ENCODE measurements at places on chromosomes 13 and 19.

- no peak for DNase-seq
Observed at GRCh38 chr13:39672378-39673132, 17.1 kb downstream of the COG6 start.

DNA sequence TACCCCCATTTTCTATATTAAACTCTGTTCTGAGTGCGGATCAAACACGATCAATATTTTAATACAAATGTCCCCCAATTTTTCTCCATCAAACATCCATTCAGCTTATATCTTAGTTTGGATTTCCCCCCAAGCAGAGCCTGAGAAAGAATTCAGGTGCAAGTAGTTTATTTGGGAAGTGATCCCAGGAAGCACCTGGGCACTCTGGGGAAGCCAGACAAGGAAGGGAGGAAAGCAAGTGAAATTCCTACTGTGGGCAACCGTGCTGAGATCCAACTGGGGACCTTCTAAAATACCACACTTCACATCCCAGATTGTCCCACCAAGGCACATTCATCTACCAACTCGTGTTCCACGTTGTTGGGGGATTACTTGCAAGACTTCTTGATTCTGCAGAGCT, 323.4 kb upstream of the NBEA start:
- DNase-seq = no peak

GRCh38 chr13:20700288-20700687, 3.2 kb upstream of the IL17D start:
- no peak for DNase-seq

GRCh38 chr19:18191640-18192062, 1.4 kb upstream of the MPV17L2 start:
- no peak for DNase-seq

DNA sequence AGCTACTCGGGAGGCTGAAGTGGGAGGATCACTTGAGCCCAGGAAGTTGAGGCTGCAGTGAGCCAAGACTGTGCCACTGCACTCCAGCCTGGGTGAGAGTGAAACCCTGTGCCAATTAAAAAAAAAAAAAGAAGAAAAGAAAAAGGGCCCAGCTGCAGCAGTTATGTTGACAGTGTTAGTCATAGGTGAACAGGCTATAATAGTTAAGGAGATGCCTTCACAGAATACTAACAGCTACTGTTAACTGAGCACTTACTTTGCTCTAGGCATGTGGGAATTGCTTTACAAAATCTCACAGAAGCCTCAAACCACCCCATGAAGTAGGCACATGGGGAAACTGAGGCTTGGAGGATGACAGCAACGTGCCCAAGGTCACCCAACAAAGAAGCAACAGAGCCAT, 3.9 kb downstream of the FBXO17 start:
- DNase-seq = no peak

- no peak for DNase-seq
Observed at GRCh38 chr19:35833972-35834371, 18.3 kb downstream of the NPHS1 start.

DNA sequence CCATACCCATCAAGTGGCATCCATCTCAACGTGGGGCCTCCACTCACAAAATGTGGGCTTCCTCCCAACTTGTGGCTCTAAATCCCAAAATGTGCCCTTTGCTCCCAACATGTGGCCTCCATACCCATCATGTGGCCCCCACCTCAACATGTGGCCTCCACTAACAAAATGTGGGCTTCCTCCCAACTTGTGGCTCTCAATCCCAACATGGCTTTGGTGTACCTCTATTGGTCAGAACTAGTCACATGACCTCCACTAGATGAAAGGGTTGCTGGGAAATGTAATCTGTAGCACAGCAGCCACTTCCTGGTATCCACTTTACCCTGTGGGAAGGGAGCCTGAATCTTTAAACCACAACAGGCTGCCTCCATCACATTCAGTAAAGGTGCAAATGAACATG, 10.1 kb upstream of the ACER1 start:
- DNase-seq = no peak

DNA sequence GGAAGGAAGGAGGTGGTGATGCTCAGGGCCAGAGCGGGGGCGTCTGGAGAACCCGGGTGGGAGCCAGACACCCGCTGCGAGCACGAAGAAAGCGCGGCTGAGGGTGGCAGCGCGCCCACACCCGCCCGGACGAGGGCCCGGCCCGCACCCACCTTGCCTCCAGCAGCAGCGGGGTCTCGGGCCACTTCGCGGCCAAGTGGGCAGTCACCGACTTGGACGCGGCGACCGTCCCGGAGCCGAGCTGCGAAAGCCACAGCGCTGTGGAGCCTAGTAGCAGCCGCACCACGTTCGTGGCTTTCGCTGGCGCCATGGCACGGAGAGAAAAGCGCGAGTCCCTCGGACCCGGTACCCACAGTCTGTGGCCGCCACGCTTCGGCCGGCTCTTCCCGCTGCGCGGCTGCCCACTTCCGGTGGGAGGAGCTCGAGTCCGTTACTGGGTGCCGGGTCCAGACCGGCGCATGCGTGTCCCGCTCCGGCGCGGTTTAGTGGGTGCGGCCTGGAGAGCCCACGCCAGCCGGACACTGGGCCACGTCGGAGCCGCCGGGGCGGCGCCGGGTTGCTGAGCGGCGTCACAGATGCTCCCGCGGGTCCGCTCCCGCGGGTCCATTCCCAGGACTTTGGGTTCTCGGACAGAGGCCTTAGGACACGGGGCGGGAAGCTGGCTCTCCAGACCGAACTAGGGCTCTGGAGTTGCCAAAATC, at the start of gene UGGT2:
TSS of gene UGGT2 (minus strand) at position 399 of the 701 bp plus-strand sequence. CDS start at position 310, 89 bp downstream.
- peak; percentile 54 for DNase-seq

- no peak for DNase-seq
Observed at GRCh38 chr13:113573065-113573464, 11.5 kb upstream of the TFDP1 start.

- DNase-seq = no peak
Observed at GRCh38 chr13:23956106-23956505, 58.8 kb upstream of the C1QTNF9B start.

GRCh38 chr19:45356760-45357444, 13.5 kb downstream of the ERCC2 start:
- no peak for DNase-seq

DNA sequence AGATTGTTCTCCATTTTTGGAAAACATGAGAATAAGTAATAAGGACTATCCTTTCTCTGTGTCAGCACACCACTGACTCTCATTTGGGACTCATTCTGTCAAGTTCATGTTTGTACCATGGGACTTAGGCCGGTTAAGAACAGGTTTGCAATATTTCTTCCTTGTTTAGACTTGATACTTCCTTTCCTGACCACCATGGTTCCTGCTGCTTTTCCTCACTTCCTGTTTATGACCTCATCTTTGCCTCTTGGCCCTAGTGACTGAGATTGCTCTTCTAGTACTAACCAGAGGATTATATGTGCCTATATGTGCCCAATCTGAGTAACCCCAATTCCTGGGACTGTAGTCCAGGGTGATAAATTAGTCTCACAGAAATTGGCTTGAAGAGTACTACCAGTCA, 32.5 kb upstream of the NDFIP2 start:
- DNase-seq = no peak

GRCh38 chr13:111005364-111005763, 90.5 kb upstream of the ANKRD10 start:
- no peak for DNase-seq

DNA sequence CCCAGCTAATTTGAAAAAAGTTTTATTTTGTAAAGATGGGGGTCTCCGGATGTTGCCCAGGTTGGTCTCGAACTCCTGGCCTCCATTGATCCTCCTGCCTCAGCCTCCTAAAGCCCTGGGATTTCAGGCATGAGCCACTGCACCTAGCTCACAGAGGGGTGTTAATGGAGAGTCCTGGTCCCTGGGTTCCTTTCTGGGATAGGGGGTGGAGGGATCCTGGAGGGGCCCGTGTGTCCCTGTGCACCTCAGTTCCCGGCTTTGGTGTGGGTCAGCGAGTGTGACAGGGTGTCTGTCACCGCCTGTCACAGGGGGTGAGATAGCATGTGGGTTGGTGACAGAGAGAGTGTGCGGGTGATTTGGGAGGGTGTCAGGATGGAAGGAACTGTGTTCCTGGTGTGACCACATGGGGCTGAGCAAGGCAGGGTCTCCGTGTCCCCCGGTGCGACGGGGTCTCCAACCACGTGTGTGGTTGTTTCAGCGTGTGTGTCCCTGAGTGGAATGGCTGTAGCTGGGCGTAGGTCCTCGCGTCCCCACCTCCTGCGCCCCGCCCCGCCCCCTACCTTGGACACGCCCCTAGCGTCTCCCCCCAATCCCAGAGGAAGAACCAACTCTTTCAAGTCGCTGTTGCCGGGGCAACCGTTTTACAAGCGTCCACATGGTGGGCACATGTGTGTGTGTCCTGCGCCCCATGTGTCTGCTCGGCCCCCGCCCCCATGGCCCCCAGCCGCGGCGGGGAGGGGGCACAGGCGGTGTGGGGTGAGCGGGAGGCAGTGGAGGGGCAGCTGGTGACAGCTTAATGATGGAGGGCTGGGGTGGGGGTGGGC, 2.9 kb upstream of the NRTN start:
- no peak for DNase-seq

GRCh38 chr13:35706281-35706680, 229.8 kb upstream of the MAB21L1 start:
- no peak for DNase-seq

DNA sequence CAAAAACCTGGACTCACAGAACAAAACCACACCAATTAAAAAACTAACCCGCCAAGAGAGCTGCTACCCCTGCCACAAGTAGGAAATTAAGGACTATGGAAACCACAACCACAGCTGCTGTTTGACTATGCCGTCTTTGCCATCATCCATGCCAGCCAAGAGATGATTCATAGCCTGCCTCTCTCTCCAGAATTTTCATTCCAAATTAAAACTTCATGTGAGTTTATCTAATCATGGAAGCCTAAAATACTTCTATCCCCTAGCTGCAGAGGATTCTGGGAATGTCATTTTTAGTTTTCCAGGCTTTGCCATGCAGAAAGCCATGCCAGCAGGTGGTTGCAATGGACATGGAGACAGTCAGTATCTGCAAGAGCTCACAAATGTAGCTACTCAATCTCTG, 27.6 kb upstream of the GTF2F2 start:
- DNase-seq = no peak

DNA sequence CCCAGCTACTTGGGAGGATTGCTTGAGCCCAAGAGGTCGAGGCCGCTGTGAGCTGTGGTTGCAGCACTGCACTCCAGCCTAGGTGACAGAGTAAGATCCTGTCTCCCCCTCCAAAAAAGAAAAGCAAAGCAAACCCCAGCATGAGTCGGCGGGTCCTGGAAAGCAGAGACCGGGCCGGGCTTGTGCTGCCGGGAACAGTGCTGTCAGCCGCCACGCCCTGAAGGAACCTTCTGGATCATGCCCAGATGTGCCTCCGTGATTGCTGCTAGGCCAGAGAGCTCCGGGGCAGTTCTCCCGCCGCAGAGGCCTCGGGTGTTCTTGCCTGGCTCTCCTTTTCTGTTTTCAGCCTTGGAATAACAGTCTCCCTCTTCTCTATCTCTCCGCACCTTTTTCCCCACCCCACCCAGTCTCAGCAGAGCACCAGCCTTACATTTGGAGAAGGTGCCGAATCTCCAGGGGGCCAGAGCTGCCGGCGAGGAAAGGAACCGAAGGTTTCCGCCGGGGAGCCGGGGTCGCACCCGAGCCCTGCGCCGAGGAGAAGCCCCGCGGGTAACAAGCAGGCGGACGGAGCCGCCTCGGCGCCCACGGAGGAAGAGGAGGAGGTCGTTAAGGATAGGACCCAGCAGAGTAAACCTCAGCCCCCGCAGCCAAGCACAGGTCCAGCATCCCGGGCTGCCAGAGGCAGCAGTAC, 181.9 kb downstream of the STK24 start:
- no peak for DNase-seq

DNA sequence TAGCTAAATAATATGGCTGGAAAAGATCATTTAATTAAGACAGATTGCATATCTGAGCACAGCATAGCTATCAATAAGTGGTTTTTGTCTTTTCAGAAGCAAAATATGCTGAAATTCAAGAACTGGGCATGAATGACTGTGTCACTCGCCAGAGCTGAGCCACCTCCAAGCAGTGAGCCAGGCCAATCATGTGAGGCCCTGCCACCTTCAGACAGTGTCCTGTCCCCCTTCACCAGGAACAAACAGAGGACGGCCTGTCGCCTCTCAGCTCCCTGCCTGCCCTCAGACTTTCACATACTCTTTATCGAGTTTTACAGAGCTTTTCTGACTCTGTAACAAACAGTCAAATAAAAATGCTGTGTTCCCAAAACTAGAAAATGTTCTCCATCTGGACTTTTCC, 171.0 kb upstream of the TSC22D1 start:
- no peak for DNase-seq

DNA sequence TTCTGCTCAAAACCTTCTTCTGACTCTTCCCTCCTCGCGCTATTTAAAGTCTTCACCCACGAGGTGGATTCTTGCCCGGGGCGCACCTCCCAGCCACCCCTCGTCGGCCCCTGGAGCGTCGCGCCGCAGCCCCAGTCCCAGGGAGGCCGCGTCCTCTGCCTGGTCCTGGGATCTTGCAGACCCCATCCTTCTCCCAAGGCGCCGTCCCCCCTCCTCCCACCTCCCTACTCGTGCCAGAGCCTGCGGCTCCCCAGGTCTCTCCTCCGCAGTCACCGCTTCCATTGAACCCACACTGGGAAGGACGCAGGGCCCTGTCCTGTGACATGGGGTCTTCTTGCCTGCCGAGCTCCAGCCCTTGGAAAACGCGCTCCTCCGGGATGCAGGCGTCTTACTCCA, 486 bp downstream of the ZNF808 start:
- DNase-seq = no peak

- no peak for DNase-seq
Observed at GRCh38 chr13:25463496-25463895, 91.7 kb downstream of the ATP8A2 start.

DNA sequence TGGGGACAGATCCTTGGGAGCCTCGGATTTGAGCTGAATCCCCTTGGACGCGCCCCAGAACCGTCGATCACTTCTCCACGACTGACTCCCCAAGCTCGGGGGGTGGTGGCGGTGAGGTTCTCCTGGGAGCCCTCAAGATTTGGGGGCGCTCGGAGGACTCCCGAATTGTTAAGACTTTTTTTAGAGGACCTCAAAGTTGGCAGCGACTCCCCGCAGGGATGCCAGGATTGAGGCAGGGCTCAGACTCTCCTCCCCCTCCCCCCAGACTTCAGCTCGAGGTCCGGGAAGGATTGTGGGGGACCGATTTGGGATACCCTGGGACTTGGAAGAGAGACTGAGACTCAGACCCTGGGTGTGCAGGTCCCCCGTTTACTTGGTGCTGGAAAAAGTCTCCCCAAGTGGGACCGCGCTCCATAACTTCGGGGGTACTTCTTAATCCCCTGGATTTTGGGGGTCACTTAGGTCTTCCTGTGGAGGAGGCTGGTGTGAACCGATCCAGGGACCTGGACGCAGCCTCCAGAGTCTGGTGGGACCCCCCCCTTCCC, 665 bp downstream of the VASP start:
- no peak for DNase-seq

Data from stimulated activated naive B cell treated with anti-CD40 and anti-IgM and Interleukin-4, amounts not matched to agents 10 μg/mL and 1 μg/mL and 100 μg/mL, for 72 hours (primary cell).